Activated CD4-positive, alpha-beta T cell treated with anti-CD3 and anti-CD28 coated beads, Interleukin-2, amount 50 U/mL, for 24 hours (primary cell): ENCODE measurements at places on chromosomes 5 and 9.
A peak's percentile ranks its signal among the peaks of the same experiment; 100 is the strongest.

DNA sequence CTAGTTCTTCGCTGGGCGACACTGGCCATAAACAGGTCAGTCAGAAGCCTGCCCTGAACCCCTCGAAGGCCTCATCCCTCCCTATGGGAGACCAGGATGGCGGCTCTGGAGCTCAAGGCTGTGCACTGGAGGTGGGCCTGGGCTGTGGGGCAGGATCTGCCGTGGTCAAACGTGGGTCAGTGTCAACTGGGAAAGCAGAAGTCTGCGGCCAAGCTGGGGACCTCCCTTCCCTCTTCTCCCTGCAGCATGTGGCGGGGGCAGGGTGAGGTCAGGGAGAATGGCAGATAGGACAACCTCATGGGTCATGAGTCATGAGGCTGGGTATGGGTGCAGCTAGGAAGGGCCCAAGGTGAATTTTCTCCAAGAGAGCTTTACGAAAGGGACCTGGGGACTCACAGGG lies 132.9 kb downstream of the RXRA start:
- no peak for DNase-seq

DNA sequence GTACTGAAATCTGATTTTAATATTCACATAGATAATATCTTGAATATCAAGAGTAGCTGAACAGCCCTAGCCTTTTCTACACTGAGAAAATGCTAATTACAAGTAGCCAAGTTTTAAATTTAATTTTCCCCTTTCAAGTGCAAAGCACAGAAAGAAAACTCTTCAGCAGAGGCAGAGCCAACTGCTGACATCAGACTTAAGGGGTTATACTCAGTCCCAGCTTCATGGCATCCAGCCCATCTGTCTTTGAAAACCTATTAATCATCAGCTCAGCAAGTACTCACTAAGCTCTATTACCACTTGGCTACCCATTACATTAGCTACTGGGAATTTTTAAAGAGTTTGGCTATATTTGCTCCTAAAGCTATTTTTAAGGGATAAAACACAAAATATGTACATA lies 220.5 kb downstream of the SLC12A2 start:
- no peak for DNase-seq

DNA sequence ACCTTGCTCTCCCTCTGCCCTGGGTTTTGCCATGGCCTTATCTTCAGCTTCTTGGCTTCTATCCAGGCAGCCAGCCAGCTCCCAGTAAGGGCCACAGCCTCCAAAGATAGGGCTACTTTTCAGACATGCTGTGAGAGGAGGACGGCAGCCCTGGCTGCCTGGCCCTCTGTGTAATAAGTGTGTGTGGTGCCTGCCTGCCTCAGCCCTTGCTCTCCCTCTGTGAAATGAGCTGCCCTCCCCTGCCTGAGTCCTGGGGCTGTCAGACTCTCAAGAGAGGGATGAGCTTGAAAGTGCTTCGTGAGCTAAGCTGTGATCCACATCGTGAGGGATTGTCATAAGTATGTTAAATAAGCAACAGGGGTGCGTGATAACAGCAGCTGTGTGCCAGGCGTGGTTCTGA lies 8.1 kb downstream of the NDST1 start:
- DNase-seq: no peak

GRCh38 chr5:54309691-54310432 lies 511 bp downstream of the ARL15 start:
- no peak for DNase-seq

DNA sequence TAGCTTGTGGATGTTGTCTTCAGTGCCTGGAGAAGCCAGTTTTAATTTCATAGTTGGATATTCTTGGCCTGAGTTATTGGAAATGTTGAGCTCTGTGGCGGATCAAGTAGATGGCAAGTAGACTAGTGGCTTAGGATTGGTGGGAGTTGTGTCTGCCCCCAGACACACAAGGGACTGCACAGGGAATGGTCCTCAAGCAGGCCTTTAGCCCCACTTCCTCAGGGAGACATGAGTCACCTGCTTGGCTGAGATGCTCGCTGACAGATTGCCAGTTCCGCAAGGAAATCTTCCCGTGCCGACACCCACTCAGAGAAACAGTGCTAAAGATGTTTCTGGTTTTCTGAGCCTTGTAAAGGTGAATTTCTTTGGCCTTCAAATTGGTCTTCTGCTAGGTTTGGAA lies 18.8 kb upstream of the CATSPER3 start:
- DNase-seq: no peak

DNA sequence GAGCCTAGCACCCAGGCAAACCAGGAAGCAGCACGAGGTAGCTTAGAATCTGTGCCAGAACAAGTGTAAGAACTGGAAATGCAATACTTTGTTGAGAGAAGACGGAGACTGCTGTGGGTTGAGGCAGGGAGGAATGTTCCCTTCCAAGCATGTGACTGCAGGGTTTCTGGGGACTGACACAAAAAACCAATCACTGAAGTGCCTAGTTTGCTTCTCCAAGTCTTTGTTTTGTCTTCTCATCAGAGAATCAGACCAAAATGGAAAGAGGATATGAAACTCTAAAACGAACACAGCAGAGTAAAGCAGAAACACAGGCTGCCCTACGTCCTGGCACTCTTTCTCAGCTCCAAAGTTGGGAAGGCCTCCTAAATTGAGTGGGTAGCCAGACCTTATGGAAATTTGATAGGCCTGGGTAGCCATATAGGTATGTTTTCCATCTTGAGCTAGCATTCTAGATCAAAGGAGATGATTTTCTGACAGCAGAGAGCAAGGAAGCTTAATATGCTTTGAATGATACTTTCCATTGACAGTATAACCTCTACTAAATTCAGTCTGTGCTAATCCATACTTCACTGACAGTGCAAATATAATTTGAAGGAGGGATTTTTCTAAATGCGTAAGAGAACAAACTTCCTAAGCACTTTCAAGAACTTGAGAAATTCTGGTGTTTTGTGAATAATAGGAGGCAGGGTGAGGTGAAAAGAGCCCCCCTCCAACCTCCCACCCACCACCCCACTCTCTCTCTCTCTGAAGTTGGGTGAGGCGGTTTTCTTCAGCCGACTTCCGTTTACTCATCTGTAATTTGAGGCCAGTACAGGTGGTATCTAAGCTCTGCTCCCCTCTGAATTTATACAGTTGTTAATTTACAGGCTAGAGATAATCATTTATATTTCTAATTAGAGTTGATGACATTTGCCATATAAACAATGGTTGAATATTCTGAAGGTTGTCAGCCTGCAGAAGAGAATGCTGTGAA lies 5.5 kb downstream of the ADRB2 start:
- DNase-seq: no peak

- DNase-seq: no peak
These were observed 135.9 kb upstream of the RAD23B start for GRCh38 chr9:107147134-107147533.

DNA sequence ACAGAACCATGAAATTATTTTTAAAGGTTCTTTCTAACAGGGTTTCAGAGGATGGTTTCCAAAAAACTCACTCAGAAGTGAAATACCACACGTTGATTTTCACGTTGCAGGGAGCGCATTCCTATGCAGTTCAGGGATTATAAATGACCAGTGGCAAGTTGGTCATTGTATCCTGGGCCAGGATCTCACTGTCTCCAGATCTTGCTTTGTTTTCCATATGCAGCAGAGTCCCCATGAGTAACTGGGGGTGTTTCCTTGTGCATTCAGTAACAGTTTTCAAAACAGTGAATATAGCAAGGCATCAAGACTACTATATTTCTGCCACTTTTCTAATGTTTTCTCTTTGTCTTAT lies 1064.9 kb upstream of the DMAC1 start:
- no peak for DNase-seq

DNA sequence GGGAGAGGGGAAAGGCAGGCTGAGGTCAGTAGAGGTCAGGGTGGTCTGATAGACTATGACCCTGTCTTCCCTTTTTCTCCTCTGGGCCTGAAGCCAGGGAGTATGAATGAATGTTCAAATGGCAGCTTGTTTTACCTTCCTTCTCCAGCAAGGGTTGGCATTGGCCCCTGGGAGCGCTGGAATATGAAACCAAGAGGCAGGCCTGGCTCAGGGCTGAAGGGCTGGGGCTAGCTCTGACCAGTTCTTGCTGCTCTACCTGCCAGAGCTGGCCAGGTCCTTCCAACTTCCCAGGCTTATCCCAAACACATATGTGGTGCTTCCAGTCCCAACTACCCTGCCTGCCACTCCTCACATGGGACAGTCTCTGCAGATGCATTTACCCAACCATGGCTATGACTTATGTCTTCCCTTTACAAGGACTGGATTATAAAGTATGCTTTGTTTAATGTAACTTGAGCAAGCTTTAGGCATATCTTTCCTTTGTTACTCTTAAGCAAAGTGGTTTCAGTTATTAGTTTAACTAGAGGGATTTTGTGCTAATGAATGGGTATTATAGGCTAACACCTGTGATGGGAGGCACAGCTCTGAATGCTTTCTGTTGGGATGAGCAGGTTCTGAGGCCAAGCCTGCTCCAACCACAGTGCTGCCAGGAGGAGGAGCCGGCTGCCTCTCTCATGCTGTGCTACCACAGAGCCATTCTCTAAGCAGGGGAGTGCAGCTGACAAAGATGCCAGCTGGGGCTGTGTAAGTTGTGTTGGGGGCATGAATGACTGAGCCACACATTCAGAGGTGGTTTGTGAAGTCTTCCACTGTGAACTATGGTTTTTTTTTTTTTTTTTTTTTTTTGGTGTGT lies 6.1 kb downstream of the CCNI2 start:
- no peak for DNase-seq

GRCh38 chr5:156934450-156935211 lies 28.4 kb downstream of the TIMD4 start:
- DNase-seq: peak; percentile 45

GRCh38 chr5:169801324-169801777 lies 164.3 kb downstream of the DOCK2 start:
- DNase-seq: no peak

- no peak for DNase-seq
These were observed 57.8 kb downstream of the NDUFAF2 start for GRCh38 chr5:61002611-61003355.
